ENCODE measurements at places on chromosomes 16 and 17. TPM values are rescaled to one million over a fixed set of nuclear protein-coding genes. Genes with fewer than 3 reads are reported as not detected.

GRCh38 chr17:39903158-39903884, 15.1 kb downstream of the GSDMB start:
- no peak for DNase-seq

GRCh38 chr16:15972046-15972868, 22.8 kb downstream of the ABCC1 start:
- no peak for DNase-seq

- DNase-seq = peak; percentile 86
These were observed 19.2 kb downstream of the GJD3 start for GRCh38 chr17:40345161-40345993.

GRCh38 chr17:77742579-77742978, 215.9 kb upstream of the TNRC6C start:
- no peak for DNase-seq

DNA sequence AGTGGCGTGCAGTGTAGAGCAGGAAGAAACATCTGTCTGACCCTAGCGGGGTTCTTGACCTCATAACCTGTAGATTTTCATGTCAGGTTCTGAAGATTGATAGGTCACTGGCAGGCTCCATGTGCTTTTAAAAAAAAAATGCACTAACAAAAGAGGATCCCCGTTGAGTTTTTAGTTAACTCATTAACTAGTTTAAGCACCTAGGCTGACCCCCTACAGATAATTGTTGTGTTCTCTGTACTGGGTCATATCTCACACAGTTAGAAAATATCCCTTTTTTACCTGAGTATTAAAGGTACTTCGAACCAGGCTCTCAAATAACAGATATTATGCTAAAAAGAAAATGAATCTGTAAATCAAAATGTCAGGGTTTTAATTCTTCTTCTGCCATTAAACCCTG, 676.6 kb downstream of the CDH11 start:
- no peak for DNase-seq

The SALL1 gene
- not detected for total RNA-seq

The TTYH2 gene
- total RNA-seq = 42.6 TPM

The NHLRC4 gene
- total RNA-seq = 0.52 TPM

The MYCBPAP gene
- total RNA-seq = 0.55 TPM

The SLC25A39 gene
- 52.3 TPM for total RNA-seq

The CAPNS2 gene
- total RNA-seq = not detected

The KCNH6 gene
- total RNA-seq = not detected

The TOM1L2 gene
- 287 TPM for total RNA-seq

The CDR2L gene
- 18.3 TPM for total RNA-seq

The UTS2R gene
- 2.1 TPM for total RNA-seq

All from left ventricle myocardium superior (tissue), 1 donor.